ENCODE measurements at places on chromosomes 5 and 9.

- DNase-seq, result peak; percentile 55
These were observed 1.5 kb downstream of the PCSK1 start for GRCh38 chr5:96431376-96432187.

- no peak for DNase-seq
These were observed 9.0 kb upstream of the NSD1 start for GRCh38 chr5:177124486-177124991.

DNA sequence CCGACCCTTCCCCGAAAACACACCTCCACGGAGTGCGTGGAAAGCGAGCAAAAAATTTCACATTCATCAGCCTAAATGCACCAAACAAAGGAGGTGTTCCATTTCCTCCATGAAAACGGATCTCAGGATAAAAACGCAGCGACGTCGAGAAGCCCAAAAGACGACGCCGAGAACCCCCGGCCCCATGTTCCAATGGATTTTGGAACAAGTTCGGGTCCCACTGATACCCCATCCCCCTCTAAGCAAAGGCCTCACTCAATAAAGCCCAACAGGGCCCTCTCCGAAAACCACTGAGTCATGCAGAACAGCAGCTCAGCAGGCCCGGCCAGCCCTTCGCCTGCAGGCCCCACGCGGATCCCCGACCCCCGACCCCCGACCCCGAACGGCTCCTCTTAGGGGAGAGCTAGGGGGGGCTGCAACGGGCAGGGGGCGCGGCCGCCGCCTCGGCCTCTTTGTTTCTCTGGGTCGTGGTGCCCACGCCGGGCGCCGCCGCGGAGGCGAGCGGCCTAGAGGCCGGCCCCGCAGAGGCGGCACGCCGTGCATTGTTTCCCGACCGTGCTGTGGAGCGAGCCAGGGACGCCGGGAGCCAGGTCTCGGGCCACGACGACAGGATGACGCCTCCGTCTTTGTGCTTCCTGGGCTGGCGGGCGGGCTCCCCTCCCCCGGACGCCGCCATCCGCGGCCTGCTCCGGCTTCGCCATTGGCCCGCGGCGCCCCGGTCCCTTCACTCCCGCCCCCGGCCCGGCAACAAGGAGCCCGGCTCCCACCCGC, 915 bp downstream of the ZFAND5 start:
- no peak for DNase-seq

GRCh38 chr9:114851306-114851705, 45.5 kb upstream of the TNFSF15 start:
- no peak for DNase-seq

GRCh38 chr5:154197801-154198491, 7.4 kb downstream of the GALNT10 start:
- no peak for DNase-seq

GRCh38 chr5:112417931-112418658, 982 bp downstream of the EPB41L4A start:
- DNase-seq, result no peak

GRCh38 chr5:100609594-100609993, 74.4 kb downstream of the FAM174A start:
- DNase-seq, result no peak

GRCh38 chr5:144318460-144318859, 147.8 kb downstream of the KCTD16 start:
- DNase-seq, result no peak

- DNase-seq, result no peak
These were observed 54.3 kb downstream of the TLE1 start for GRCh38 chr9:81634915-81635516.

DNA sequence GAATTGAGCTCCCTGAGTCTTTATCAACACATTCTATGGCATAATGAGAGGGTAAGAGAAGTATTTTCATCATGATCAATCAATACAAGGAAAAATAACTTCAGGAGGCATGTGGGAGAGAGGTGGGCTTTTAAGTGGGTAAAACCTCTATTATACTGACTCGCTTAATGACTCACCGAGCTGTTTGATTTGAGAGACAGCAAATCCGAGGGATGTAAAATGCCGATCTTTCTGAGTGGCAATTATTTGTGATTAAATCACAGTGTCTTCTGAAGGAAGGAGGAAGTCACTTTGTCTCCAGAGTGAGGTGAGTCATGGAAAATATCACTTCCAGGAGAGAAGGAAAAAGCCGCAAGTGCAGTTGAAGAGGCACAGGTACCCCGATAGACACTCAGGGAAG, 320.4 kb downstream of the DRD1 start:
- DNase-seq, result no peak

DNA sequence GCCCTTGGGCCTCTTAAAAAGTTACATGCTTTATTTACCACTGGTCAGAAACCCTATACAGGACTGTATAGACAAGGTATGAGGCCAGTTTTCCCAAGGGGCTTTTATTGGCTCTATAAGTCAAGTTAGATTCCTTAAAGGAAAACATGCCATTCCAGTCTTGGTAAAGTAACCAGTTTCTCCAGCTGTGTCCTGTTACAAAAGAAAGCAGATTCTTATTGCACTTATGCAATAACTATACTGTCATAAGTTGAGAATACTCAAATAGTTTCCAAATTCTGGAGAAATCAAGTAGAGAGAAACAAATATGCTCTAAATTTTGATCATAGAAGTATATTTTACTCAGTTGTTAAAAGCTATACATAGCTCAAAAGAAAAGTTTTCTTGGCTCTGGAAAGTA, 47.2 kb downstream of the PTGS1 start:
- no peak for DNase-seq

GRCh38 chr5:40521925-40522324, 157.8 kb upstream of the PTGER4 start:
- DNase-seq, result no peak

DNA sequence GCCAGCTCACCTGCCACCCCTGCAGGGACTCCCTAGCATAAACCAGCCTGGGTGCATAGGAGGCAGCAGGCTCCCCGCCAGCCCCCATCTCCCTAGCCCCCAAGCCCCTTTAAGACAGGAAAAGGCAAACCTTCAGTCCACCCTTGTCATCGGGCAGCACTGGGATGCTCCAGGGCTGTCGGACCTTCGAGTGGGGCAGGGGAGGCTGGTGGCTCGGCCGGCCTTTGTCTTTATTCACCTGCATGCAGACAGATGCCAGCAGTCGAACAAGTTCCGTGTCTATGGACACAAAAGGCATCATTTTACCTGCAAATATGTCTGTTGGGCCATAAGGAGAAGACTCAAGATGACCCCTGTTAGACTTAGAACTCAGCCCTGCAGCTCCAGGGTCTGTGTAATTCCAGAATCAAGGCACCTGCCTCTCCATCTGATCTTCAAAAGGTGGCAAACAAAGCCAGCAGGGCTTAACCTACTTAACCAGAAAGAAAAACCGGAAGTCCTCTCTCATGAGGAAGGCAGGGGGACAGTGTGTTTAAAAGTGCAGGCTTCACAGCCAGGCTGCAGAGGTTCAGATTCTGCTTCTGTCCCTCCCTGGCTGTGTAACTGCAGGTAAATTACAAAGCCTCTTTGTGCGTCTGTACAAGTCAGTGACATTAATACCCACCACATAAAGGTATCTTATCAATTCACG, 16.2 kb downstream of the ANKS6 start:
- DNase-seq, result no peak

DNA sequence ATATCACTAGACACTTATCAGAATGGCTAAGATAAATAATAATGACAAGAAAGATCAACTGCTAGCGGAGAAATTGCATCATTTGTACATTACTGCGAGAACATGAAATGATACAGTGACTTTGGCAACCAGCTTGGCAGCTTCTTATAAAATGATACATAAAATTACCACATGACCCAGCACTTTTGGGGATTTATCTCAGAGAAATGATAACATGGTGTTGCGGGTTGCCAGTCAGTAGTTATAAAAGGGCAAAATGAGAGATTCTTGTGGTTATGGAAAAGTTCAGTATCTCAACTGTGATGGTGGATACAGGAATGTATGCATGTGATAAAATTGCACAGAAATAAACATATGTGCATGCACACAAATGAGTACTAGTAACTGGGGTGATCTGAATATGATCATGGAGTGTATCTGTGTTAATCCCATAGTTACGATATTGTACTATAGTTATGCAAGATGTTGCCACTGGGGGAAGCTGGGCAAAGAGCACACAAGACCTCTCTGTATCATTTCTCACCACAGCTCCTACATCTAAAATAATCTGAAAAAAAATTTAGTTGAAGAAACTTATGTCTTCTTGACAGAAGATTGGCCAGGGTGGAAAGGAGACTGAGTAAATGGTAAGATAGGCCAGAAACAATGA, 128.9 kb downstream of the NXNL2 start:
- DNase-seq, result no peak

DNA sequence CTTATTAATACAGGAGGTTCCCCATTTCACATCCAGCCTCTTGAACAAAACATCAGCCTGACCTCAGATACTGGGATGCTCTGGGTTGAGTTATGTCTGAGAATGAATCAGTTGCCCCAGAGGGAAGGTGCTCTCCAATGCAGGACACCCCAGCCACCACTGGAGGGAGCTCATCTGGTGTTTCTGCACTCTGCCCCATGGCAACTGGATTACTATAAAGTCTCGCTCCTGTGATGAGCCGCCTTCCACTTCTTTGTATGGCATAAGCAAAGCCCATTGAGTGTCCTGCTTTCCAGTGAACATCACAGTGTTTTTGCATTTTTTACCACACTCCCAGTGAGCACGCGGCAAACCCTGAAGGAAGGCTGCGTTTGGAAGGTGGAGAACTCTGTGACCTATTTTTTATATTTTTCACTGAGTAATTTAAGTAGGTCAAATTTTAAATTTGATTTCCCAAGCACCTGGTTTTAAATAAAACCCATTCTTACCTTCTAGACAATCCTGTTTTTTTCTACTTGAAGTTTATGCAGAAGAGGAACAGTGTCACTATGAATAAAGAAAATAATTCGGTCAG, 176.9 kb upstream of the WWC1 start:
- no peak for DNase-seq

DNA sequence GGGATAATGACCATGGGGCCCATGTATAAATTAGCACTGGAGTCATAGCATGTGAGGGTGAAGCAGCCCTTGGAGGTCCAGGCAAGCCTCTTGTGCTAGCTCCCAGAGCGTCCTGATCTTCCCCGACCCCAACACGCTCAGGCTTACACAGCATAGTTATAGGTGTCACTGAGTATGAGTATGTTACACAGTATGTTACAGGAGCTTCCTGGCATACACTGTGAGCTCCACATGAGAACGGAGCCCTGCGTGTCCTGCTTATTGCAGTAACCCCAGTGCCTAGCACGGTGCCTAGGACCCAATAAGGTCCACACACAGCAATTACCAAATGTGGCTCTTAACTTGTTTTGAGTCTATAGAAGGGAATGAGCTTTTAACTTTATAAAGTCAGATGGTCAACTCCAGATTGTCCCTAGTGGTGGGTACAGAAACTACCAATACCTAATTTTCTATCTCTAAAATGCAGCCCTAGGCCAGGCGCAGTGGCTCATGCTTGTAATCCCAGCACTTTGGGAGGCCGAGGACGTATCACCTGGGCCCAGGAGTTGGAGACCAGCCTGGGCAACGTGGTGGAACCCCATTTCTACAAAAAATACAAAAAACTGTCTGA, 64.1 kb downstream of the PLAC8L1 start:
- no peak for DNase-seq

DNA sequence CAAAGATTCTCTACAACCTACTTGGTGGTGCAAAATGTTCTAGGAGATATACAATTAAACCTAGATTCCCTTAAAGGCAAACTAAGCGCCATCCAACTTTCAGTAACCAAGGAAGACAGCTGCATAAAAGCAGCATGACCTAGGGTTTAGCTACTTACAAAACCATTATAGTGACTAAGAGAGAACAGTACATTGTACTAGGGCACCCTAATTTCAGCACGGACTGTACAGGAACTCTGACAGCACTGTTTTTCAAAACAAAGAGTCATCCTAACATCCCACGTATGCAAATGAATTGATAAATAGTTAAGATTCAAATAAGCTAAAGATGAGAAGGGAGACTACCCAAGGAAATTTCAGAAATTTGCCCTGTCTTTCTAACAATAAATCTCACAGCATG, 30.0 kb downstream of the STRBP start:
- no peak for DNase-seq

DNA sequence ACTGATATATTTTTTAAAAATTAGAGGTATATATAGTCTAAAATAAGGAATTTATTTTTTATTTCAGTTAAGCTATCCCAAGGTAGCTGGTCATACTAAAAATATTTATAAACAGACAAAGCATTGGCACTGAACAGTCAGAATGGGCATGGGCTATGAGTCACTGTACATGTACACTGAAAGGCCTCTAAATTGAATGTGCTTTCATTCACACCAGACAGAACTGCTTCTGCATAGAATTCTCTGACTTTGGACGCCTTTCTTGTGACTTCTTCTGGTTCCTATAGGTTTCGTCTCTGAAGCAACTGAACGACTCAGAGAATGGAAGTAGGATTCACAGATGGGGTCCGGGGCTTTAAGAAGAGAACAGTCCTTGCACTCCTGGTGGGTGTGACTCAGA, 394.8 kb upstream of the MEF2C start:
- DNase-seq, result no peak

DNA sequence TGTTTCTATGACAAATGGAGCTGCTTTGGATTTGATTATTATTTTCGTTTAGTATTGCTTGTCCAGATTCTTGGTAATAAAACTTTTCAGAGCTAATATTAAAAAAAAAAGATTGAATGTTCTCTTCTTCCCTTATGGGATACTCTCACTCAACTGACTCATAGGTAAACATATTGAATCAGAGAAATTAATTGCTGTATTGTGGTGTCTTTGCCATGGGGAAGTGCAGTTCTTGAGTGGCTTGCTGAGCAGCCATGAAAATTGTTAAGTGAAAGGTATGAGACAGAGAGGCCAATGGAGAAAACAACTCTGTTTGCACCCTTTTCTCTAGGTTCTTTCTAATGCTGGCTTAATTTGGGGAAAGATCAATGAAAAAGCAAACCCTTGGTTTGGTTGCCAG, 149.9 kb upstream of the HMHB1 start:
- no peak for DNase-seq

- DNase-seq, result no peak
These were observed 221.3 kb downstream of the PIK3R1 start for GRCh38 chr5:68436686-68437520.

DNA sequence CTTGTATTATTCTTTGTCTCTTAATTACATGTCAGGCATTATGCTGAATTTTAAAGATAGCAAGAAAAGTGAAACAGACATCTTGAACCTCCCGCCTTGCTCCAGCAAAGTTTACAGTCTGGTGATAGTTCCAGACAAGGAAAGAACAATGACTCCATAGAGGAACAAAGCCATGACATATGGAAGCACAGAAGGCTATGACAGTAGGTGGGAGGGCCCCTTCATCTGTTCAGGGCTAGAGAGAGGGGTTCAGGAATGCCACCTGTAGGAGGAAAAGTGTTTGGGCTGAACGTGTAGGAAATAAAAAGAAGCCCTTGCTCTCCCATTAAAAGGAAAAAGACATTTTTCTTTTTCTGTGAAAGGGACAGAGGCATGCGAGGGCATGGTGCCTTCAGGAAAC, 315.6 kb downstream of the TRIM32 start:
- DNase-seq, result no peak

- no peak for DNase-seq
These were observed 120.3 kb upstream of the SLC12A2 start for GRCh38 chr5:127963233-127963632.
